ENCODE measurements at places on chromosomes 11 and 22.

DNA sequence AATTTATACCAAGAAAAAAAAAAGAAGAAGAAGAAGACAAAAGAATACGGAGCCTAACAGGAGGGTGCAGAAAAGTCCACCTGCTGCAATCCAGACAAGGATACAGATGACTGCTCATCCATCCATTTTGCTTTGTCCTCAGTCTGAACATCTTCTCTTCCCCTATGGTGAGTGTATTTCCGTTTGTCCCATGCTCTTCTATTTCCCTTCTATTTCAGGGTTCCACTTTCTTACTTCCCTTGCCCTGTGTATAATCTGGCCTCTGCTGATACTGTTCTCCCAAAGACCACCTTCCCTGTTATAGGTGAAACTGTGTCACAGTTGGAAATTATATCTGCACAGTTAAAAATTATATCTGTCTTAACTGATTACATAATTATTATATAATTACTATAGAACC, 48.7 kb upstream of the USP47 start:
- DNase-seq, result no peak

DNA sequence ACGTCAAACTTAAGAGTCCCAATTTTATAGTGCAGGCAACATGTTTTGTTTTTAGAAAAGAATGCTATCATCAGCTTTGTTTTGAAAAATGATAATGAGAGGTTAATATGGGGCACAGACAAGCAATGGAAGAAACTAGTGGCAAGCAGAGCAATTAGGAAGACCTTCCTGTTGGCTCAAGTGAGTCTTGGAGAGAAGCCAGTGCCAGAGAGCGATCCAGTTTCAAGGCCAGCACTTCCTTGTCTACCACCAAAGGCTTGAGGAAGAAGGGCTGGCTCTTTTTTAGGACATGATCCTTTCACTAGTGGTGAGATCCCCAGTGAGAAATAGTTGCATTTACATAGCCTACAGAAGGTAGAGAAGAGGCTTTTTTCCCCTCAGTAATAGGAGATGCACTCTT, 1340.7 kb downstream of the LRRC4C start:
- no peak for DNase-seq

GRCh38 chr22:32775957-32776356, 25.5 kb upstream of the TIMP3 start:
- no peak for DNase-seq

GRCh38 chr11:64004590-64004984, 18.3 kb downstream of the OTUB1 start:
- no peak for DNase-seq

DNA sequence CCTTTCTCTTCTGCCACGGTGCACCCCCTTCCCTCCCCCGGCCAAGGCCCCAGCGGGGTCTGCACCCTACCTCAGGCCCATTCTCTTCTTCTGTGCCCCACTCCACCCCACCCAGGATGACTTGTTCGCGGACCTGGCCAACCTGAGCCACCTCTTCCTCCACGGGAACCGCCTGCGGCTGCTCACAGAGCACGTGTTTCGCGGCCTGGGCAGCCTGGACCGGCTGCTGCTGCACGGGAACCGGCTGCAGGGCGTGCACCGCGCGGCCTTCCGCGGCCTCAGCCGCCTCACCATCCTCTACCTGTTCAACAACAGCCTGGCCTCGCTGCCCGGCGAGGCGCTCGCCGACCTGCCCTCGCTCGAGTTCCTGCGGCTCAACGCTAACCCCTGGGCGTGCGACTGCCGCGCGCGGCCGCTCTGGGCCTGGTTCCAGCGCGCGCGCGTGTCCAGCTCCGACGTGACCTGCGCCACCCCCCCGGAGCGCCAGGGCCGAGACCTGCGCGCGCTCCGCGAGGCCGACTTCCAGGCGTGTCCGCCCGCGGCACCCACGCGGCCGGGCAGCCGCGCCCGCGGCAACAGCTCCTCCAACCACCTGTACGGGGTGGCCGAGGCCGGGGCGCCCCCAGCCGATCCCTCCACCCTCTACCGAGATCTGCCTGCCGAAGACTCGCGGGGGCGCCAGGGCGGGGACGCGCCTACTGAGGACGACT, 15.9 kb downstream of the RTN4RL2 start:
- DNase-seq, result no peak
